Sigmoid colon (tissue), 7 donors: ENCODE measurements at places on chromosomes 7 and 10. TPM values are rescaled to one million over a fixed set of nuclear protein-coding genes. Genes with fewer than 3 reads are reported as not detected.

GIMAP6 gene
- 22.1 TPM for total RNA-seq

GRCh38 chr10:105797234-105797890 lies 1156.3 kb downstream of the SORCS3 start:
- no peak for DNase-seq

GRCh38 chr10:116761883-116762282 lies 19.5 kb upstream of the HSPA12A start:
- DNase-seq, result peak; percentile 45

- no peak for DNase-seq
Measured at GRCh38 chr10:88092973-88093372, 229.5 kb downstream of the PTEN start.

DNA sequence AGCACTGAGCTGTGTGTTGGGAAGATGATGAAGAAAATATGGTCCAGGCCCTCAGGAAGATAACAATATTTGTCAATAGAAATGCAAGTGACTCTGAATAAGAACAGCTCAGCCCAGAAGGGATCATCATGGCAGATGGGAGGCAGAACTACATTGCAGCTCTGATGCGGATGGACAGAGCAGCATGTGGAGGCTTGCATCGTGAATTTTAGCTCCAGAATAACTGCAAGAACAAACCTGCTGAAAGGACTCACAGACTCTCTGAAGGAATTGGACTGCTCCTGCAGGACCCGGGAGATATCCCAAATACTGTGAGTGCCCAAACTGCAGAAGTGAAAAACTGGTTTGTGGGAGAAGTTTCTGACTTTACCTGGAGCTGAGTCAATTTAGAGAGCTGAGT lies 80.6 kb upstream of the LAMB4 start:
- DNase-seq, result no peak

GRCh38 chr7:5692112-5692844 lies 89.2 kb downstream of the RNF216 start:
- peak; percentile 96 for DNase-seq

DNA sequence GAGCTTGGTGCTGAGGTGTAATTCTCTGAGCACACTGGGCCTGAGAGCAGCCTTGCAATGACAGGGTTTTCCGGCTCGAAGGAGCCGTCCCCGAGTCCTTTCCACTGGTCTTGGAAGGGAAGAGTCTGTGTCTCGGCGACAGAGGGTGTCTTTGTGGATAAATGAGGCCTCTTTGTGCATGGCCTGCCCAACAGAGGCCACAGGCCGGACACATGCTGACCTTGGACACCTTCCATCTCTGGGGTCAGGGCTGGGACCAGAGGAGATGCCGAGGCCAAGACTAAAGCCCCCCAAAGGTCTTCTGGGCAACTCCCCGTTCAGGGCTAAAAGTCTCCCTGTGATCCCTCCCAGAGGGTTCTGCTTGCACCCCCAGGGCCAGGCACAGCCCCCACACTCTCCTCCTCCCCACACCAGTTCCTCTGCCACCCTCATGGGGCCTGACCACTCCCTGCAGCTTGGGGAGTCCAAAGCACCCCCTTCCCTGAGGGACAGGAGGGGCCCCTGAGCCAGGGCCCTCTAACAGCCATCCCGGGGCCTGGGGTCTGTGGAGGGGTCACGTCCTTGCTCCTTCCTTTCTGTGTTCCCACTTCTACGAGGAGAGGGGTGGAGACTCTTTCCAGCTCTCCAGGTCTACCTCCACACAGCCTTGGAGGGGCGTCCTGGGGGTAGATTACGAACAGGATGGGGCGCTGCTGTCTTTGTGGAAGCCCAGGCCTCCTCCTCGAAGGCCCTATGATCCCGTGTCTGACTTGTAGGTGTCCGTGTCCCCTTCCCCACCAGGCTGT lies 130.6 kb upstream of the FAM20C start:
- peak; percentile 42 for DNase-seq

- DNase-seq, result no peak
Measured at GRCh38 chr7:133983685-133984419, 143.3 kb upstream of the LRGUK start.

GRCh38 chr7:15750727-15751126 lies 64.2 kb upstream of the MEOX2 start:
- DNase-seq, result no peak

DNA sequence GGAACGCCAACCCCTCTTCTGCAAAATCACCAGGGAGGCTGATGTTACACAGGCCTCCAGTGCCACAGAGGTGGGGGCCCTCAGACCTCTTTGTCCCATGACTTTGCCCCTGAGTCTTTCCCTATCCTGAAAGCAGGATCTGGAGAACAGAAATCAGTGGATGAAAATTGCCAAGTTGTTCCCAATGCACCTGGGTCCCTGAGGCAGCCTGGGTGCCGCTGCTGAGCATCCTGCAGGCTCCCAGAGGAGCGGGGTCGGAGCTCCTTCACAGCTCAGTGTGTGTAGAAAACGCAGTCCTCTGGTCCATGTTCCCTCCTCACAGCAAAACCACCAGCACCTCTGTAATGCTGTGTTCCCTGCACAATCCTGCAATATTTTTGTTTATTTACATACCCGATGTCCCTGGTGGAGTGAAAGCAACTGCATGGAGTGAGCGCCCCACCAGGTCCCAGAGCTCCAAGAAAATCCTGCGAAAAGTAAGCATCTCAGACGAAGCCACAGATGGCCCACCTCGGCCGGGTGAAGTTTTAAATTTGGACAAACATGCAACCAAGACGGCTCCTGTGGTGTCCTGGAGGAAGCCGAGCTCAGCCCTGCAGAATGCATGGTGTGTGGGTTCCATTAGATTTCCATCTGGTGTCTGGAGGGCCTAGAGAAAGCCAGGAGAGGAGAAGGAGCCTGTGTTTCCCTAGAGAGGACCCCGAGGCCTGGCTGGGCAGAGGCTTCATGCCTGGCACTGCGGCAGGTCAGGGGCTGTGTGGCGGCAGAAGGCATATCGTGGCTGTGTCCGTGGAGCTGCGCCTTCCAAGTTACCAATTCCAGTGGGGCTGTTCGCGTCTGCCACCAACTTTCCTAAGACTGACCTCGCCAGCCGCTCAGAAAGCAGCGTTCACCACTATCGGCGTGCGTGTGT lies 235.2 kb downstream of the WDR37 start:
- DNase-seq, result no peak

DNA sequence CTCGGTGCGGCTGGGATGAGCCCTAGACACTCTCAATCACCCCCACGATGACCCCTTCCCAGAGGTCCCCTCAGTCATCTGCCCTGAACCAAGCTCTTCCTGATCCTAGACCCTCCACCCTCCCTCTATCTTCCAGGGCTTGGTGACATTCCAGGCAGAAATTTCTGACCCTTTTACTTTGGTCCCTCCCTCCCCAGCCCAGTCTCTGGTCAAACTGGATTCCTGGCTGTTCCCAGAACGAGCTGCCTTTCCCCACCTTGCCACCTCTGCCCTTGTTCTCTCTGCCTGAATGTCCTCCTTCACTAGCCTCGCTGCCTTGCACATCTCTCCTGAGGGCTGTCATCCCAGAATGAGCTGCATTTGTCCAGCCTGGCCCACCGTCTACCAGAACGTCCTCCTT lies 1.3 kb upstream of the CLDN4 start:
- DNase-seq, result no peak

DNA sequence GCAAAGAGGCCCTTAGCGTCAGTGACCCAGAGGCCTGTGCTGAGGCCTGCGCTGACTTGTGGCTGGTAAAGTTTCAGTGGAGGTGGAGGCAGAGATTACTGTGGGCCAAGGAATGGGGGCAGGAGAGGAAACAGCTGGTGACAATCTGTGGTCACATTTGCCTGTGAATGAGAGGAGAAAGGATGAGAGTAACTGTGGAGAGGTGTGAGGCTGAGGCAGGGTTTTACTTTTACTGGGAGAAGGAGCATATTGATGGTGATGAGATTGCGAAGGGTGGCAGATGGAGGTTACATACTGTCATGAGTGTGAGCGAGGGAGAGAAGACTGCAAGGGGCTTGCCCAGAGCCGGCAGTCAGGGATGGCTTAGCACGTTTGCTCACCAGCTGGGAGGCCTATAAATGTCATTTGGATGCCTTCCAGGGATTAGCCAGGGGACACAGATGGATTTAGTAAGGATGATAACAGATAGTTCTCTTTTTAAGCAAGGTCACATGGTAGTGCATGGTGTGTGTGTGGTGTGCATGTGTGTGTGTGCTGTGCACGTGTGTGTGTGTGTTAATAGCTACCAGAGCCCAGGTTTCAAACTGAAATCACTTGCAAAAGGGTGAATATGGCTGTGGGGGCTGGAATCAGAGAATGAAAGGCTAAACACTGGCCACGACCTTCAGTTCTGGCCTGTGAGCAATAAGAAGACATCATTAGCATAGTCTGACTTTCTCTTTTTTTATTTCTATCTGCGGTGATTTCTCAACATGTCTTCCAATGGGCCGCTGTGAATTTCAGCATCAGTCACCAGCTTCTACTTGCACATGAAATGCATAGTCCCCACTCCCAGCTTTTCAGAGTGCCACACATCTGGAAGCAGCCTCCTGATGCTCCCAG lies 291.5 kb upstream of the ZNF32 start:
- DNase-seq, result no peak

PPIA gene
- 1,033 TPM for total RNA-seq

DNA sequence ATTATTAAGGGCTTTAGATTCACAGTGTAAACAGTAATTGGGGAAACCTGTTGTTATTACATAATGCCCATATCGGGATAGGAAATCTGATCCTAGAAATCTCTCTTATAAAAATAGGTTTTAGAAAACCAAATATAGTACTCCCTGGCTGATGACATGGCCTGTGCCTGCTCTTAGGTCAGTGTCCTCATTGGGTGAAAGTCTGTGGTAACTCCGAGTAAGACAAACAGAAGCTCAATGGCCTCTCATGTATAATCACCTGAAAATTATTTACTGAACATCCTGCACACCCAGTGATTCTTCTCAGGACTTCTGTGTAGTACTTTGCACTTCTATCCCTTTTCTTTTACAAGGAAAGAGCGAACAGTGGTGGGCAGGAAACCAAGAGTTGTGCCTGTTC lies 37.8 kb downstream of the SEM1 start:
- DNase-seq, result no peak

DNA sequence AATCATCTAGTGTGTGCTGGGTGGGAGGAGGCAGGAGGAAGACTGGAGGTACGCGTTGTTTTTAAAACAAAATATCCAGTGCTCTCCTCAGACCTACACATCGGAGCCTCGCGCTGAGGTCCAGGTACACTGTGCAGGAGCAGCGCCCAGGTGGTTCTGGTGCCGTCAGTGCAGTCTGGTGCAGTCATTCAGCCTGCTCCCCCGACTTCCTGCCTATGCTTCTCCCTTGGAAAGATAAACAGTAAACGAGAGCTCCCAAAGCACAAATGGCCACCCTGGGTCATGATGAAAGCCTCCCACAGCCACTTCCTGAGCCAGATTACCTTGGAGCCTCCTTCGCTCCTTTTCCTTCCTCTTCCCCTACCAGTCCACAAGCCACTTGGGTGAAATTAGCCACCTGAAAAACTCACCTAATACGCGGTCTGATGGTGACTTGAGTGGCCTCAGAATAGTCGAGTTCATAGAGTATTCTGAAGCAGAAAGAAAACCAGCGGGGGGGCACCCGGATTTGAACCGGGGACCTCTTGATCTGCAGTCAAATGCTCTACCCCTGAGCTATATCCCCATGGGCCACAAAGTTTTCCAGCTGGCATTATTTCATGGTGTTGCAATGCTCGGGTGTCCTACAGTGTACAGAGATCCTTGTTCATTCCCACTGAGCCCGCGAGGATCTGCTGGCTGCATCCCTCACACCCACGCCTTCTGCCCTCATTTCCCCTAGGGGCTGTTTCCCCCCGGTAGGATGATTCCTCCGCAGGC lies 82.5 kb downstream of the ZNF467 start:
- peak; percentile 69 for DNase-seq

KIAA1217 gene
- total RNA-seq, result 8.7 TPM

- no peak for DNase-seq
Measured at GRCh38 chr7:70523249-70523988, 608.5 kb upstream of the GALNT17 start.

OR2A42 gene
- total RNA-seq, result 0.28 TPM

GRCh38 chr10:89162596-89162995 lies 44.5 kb downstream of the CH25H start:
- DNase-seq, result no peak

DNA sequence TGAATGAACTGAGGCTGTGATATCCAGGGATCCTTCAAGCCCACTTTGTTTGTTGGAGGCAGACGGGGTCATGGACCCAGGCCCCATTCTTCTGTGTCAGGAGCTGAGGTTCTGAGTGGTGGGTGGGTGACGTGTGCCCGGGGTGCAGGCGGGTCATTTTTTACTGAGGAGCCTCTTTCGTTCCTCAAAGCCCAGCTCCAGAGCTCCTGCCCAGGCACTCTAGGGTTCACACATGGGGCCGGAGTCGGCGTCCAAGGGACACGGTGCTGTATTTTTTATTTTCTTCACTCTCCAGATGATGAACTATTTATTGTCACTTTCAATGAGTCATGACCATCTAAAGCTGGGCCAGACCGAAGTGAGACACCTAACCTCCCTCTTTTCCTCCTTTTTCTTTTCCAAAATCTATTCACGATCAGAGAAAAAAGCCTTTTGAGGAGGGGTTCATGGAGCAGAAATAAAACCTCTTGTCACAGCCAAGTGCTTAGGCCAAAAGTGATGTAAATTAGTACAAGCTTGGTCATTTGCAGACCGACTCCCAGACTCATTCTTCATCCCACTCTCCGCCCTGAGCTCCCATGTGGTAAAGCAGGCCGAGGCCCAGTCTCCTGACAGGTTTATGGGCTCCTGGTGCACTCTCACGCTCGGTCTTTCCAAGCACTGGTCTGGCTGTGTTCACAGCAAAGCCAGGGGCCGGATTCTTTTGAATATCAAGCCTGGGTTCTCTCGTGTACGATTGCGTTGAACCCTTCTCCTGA lies 41.4 kb upstream of the PITRM1 start:
- DNase-seq, result peak; percentile 91

GRCh38 chr10:4931587-4931986 lies 31.6 kb upstream of the AKR1C1 start:
- DNase-seq, result no peak

PGAM2 gene
- total RNA-seq, result 0.71 TPM

- no peak for DNase-seq
Measured at GRCh38 chr10:112275512-112276245, 7.5 kb upstream of the TECTB start.

DENND11 gene
- 14.3 TPM for total RNA-seq

- DNase-seq, result no peak
Measured at GRCh38 chr7:27205325-27206280, 5.7 kb upstream of the HOXA13 start.

PNLIP gene
- not detected for total RNA-seq

DNA sequence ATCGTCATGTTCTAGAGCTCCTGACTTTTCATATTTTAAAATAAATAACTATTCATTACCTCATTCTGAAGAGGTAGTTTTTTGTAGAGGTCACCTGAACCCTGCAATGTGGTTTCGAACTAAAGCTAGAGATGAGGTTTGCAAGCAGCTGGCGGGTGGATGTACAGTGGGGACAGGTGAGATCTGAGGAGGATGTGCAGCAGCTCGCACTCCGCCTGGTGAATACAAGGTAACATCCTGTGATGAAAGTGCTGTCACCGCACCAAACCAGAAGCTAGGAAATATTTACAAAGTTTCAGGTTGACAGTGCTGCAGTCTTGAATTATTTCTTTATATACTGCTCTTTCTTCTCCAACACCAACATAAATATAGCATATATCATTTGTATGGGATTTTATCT lies 26.5 kb downstream of the NDUFB2 start:
- no peak for DNase-seq
